Activated CD8-positive, alpha-beta memory T cell treated with anti-CD3 and anti-CD28 coated beads for 4 hours (primary cell): ENCODE measurements at places on chromosomes 1 and 21.

DNA sequence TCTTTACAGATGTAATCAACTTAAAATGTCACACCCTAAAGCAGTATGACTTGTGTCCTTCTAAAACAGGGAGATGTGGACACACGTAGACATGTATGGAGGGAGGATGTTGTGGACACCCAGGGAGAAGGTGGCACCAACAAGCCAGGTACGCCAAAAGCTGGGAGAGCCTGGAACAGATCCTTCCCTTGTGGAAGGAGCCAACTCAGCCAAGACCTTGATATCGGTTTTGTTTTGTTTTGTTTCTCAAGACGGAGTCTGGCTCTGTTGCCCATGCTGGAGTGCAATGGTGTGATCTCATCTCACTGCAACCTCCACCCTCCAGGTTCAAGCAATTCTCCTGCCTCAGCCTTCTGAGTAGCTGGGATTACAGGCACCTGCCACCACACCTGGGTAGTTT is 45.6 kb downstream of the CHAF1B start:
- no peak for DNase-seq

- DNase-seq: no peak
Measured at GRCh38 chr1:6625584-6626149, 999 bp downstream of the THAP3 start.

DNA sequence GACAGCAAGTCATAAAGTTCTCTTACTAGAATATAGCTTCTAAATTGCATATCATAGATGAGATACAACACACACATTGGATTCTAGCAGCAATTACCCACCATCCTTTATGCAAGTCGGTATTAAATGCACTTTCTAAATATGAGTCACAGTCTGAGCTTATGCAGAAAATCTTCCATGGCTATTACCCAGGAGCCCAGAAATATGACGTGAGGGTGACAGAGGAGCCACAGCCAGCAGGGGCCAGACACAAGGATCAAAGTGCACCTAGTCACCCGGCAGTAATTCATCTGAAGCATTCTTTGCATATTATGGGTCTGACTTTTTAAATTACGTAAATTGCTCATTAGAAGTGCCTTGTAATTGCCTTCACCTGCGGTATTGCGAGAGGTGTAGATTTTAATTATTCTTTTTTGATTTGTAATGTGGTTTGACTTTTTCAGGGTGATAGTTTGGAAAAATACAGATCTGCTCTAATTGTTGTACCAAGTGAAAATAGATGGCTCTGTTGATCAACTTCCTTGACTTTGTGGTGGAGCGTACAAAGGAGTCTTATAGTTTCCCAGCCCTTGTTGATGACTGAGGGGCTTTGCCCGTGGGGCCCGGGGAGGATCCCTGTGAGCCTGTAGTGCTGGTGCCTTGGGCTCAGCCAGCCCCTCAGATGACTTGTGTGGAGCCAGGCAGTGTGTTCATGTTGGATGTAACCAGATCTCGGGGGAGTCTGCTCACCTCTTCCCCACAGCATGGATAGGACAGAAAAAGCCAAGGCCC is 470.0 kb upstream of the VAMP3 start:
- DNase-seq: no peak

- no peak for DNase-seq
Measured at GRCh38 chr1:6353619-6353954, 40.0 kb downstream of the ACOT7 start.

GRCh38 chr1:72936151-72936740 is 653.9 kb upstream of the NEGR1 start:
- no peak for DNase-seq

DNA sequence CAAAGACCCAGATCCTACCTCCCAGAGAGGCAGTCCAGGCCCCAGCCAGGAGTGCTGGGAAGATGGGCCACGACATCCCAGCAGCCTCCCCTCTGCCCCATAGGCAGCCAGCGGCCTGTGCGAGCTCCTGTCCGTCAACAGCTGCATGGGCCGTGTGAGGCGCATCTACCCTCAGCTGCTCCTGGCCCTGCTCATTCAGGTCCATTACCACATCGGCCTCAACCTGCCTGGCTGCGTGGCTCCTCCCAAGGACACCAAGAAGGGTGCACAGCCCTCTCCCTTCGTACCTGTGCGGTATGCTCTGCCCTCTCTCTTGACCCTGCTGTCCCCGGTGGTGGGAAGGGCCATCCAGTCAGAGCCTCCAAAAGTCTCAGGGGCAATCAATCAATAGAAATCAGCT is 29.5 kb upstream of the TTC4 start:
- DNase-seq: no peak

- no peak for DNase-seq
Measured at GRCh38 chr1:241714321-241715218, 62.5 kb downstream of the WDR64 start.

- DNase-seq: no peak
Measured at GRCh38 chr1:186837806-186838205, 9.1 kb downstream of the PLA2G4A start.

DNA sequence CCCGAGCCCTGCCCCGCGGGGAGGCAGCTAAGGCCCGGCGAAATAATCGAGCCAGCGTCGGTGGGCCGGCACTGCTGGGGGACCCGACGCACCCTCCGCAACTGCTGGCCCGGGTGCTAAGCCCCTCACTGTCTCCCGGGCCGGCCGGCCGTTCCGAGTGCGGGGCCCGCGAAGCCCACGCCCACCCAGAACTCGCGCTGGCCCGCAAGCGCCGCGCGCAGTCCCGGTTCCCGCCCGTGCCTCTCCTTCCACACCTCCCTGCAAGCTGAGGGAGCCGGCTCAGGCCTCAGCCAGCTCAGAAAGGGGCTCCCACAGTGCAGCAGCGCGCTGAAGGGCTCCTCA is 49.0 kb upstream of the SYT14 start:
- no peak for DNase-seq

DNA sequence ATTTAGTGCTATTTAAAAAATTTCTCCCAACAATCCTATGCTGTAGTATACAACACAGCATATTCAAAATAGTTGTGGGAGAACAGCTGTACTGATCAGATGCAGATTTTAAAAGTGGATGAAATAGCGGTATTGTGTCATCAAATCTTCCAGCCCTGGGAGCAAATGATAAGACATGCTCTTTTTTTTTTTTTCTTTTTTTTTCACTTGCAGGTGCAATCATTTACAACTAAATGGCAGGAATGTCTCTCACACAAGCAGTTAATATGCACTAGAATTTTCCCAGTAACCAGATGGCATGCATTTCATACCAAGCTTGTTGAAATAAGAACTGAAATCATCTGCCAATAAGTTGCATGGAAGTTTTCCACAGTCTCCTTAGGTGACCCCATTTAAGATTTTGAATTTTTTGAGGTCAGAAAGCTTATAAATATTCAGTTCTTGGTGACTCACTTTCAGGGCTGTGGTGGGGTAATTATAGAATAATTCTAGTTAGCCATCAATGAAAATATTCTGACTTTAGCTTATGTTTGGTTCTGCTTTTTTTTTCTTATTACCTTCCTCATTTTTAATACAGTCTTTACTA is 623.9 kb upstream of the NR5A2 start:
- DNase-seq: no peak

DNA sequence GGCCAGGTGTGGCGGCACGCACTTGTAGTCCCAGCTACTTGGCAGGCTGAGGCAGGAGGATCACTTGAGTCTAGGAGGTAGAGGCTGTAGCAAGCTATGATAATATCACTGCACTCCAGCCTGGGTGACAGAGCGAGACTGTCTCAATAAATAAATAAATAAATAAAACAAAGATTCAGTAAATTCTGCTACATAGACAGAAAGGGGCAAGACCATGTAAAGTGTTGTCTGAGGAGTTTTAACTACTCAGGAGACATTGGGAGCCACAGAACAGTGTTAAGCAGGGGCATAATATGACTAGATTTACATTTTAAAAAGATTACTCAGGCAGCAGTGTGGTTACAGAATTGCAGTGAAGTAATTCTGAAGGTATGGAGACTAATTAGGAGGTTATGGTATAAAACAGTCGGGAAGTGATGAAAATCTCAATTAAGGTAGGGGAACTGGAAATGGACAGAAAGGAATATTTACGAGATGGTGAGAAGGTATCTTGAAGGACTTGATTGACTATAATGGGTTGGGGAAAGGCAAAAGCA is 94.7 kb downstream of the ATP1B1 start:
- DNase-seq: no peak

DNA sequence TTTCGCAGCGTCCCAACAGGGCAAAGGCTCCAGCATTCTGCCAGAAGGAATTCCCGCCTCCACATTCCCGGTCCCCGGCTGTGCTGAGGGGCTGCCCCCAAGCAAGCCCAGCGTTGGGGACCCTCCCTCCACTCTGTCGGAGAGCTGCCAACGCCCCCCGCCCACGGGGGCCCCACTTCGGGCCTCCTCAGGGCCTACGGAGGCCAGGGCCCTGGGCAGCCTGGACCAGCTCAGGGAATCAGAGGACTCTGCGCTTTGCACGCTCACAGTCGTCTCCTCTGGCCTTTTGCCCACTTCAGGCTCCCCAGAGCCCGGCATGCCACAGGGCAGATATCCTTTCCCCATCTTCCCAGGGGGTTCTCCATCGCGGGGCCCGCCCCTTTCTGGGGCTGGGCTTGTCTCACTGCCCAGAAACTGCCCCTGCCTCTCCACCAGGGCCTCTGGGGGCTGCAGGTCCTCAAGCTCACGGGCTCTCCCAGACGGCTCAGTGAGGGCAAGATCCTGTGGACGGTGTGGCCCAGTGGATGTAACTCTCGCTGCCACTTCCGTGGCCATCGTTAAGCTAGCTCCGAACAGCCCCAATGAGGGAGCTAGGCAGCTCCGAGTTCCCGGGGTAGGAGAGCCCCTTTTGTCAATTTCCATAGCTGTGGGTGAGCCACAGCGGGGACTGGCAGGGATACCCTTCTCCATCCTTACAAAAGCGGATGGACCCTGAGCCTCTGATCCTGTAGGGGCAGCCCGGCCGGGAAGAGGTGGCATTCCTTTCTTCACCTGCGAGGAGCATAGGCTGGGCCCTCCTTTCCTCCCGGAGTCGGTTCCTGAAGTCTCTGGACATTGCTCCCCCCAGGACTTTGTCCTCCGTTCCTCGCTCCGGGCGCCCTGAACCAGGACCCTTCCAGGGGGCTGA is 2.8 kb downstream of the ITPKB start:
- no peak for DNase-seq

- no peak for DNase-seq
Measured at GRCh38 chr1:74485622-74486021, 26.8 kb downstream of the LRRC53 start.

- no peak for DNase-seq
Measured at GRCh38 chr1:56463376-56463775, 116.0 kb downstream of the PLPP3 start.

DNA sequence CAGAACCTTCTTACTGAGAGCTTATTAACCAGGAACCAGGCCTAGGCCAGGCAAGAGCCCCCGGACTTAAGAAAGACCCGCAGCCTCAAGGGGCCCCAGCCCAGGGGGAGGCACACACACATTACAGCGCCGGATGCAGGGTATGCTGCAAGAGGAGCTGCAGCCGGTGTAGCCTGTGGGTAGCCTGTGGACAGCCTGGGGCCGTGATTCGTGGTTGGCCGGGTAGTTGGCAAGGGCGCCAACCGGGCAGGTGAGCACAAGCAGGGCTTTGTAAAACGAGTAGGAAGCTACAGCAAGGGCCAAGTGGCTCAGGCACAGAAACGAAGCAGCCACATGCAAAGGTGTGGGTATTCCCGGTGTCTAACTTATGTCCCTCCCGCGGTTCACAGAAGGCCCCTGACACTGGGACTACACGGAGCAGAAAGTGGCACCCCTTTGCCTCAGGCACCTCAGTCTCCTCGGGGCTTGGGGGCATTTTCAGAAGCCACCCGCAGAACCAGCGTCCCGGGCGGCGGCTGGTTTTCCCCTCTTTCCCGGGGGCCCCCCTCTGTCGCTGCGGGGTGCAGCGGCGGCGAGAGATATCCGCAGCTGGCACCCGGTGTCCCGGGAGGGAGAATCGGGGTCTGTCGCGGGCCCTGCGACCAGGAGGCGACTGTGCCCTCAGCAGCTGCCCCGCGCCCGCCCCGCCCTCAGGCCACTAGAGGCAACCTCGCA is 40.8 kb downstream of the KIAA1614 start:
- DNase-seq: no peak

DNA sequence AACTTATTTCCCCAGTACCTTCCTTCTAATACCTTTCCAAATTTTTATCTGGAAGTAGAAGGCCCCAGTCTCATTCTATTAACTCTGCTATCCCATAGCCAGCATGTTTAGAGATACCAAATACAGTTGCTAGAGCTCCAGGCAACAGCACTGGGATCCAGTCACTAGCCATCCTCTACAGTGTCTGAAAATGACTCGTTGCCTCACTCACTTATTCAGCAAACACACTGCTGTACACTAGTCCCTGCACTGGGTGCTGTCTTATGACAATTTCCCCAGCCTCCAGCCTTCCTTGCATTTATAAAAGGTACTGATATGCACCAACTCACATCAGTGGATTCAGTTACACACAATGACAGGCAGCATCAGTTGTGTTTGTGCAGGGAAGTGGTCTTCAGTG is 179.0 kb downstream of the DSCAM start:
- DNase-seq: no peak

DNA sequence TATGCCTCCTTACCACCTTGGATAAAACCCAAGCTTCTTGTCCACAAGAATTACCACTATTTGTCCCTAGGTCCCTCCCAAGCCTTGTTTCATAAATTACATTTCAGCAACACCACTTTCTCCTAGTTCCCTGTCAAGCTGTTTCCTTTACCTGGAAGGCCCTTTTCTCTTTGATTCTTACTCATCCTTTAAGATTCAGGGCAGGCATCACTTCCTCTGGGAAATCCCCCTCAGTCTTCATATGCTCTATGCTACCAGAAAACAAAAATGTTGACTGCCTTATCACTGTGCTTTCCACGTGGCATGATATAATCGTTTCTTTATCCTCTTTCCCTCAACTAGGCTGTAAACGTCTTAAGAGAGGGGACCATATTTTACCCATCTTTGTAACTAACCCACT is 102.7 kb downstream of the LYST start:
- no peak for DNase-seq

- DNase-seq: no peak
Measured at GRCh38 chr21:16740511-16740910, 772.3 kb upstream of the CXADR start.

GRCh38 chr1:244955661-244956060 is 91.3 kb upstream of the HNRNPU start:
- no peak for DNase-seq

GRCh38 chr1:24321697-24322469 is 2.7 kb downstream of the GRHL3 start:
- DNase-seq: peak; percentile 27

DNA sequence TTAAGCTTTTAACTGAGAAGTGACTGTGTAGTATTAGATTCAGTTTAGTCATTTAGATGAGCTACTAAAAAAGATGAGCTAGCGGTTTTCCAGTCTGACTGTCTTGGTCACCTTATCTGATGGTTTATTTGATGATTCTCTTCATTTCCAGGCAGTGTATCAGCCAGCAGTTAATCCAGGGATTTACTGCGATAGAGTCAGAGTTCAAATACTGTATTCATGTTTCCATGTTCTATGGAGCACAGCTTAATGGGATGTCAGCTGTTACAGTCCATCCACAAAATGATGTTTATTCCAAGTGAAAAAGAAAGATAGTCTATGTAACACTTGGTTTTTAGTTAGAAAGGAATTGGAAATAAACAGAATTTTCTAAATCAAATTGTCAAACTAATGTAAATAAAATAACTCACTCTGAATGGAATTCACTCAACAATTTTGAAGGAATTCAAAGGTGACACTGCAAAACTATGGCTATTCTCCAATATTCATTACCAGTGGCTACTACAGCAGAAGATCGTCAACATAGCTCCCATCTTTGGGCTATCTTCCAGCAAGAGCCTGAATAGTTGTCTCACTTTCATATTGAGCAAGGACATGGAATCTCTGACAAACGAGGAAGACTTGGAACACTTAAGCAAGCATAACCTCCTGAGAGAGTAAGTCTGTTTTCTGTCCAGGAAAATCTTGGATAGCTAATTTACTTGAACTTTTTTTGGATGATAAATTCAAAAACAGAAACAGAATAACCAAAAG is 54.6 kb upstream of the DPT start:
- DNase-seq: no peak
